ENCODE measurements at places on chromosomes 12 and 14.

DNA sequence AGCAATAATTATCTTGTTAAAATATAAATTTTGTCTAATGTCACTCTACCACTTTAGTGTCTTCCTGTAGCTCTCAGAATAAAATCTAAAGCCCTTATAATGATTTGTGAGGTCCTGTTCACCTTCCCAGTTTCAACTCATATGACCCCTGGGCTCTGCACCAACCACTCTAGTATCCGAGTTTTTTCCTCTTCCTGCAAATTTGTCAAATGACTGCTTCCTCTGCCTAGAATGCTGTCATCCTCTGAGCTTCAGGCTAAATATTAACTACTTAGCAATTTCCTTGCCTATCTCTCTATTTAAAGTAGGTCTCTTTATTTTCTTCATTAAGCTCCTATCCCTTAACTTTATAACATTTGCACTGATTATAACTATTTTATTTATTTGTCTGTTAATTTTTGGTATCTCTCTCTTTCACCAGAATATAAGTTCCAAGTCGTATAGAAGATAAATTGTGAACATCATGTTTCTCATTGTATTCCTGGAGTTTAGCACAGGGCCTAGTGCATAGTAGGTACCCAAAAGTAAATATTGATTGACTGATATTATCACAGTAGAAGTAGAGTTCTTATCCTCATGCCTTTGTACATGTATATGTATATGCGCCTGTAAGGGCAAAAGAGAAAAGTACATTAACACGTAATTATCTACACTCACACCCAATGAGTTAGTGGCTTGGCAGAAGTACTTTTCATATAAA is 196.0 kb downstream of the BCAT1 start:
- DNase-seq, result no peak

DNA sequence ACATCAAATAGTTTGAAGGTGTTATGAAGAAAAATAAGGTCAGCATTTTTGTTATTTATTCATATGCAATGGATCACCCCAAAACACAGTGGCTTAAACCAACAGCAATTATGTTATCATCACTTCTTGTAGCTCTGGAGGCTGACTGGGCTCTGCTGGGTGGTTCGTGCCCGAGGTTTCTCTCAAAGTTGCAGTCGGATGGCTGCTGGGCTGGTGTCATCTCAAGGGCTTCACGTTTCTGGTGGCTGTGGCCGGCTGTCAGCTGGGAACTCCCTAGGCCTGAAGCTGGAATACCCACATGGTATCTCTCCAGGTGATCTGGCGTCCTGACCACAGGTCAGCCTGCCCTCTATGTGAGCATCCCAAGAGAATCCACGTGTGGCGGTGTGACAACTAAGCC is 12.0 kb downstream of the DIO3 start:
- DNase-seq, result no peak

DNA sequence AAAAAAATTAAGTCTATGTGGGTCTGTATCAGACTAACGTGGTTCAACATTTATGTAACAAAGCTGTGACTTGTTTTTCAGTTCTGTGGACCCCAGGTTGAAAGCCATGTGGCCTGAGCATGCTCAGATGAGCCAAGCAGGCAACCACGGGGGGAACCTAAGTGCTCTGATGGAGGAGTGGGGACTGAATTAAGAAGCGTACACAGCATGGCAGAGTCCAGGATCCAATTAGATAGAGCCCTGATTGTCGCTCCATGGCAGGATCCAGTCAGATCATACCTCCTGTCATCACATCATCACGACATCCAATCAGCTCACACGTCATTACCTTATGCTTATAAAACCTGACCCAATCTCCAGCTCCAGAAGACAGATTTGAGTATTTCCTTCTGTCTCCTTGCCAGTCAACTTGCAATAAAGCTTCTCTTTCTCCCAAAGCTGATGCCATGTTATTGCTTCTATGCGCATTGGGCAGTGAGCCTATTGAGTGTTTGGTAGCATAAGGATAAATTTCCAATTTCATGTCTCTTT is 1013.1 kb upstream of the TMEM132C start:
- DNase-seq, result no peak

DNA sequence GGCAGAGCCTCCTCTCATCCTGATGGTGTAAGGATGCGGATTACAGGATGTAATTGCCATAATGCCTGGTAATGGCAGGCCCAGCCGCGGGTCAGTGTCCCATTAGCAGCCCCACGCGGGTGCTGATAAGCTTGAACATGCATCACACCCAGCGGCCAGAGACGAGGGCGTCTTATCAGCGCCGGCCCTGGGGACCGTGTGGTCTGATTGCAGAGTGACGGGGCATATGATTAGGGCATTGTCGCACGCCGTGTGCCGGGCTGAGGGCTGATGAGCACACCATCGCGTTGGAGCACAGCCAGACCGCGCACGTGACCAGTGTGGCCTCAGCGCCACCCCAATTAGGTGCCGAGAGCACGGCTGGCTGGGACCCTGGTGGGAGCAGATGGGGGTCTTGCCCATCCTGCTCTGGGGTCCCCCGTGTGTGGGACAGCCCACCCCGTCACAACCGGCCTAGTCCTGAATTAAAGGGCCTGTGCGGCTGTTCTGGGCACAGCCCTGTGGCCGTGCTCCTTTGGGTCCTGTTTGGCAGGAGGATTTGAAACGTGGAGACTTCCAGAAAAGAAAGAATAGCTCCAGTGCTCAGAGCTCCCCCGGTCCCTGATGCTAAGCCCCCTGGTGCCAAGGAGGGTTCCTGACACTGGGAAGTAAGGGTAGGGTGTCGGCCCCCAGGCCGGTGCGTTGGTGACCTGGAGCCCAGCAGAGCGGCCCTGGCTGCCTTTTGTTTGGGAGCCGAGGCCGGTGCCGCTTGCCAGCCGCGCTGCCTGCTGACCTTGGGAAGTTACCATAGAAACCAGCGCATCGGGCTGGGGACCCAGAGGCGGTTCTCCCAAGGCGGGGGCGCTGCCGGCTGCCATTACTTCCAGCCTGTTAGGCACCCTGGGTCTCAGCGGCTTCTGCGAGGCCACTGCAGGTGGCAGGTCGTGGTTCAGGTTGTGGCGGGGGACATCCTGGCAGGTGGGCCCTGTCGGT is 20.7 kb downstream of the KIF26A start:
- no peak for DNase-seq

DNA sequence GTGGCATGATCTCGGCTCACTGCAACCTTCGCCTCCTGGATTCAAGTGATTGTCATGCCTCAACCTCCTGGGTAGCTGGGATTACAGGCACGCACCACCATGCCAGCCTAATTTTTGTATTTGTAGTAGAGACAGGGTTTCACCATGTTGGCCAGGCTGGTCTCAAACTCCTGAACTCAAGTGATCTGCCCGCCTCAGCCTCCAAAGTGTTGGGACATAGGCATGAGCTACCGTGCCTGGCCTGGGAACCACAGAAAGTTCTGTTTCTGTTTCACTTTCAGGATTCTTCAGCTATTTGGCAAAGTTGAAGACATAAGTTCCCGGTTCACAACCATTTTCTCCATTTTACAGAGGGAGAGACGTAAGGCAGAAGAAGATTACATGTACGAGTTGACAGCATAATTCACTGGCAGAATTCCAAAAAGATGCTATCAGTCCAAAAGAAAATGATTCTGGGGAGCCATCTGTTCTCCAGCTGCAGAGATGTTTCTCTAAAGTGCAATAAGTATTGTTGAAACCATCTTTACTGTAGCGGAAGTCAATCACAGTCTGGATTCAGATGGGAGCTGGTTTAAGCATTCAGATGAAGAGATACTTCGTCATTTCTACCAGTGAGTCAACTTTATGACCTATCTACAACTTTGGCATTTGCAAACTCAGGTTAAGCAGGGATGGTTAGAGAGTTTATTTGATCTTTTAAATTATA is 8.1 kb upstream of the RNF34 start:
- no peak for DNase-seq

GRCh38 chr14:29709490-29709889 is 218.2 kb downstream of the PRKD1 start:
- DNase-seq, result no peak

DNA sequence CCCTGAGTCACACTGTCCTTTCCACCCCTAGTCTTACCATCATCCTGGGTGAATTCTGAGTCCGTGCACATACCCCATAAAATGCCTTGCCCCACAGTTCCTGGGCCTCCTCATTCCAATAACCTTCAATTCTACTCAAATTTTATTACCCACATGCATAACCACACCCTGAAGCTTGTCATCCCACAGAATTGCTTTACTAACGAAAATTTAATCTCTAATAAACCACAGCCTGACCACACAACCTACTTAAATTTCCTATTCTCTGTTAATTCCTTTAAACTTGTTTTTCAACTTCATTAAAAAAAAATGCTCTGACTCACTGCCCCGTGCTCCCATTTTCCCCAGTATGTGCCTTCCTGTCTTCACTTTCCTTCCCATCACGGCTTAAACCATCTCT is 205.9 kb downstream of the PHLDA1 start:
- no peak for DNase-seq

DNA sequence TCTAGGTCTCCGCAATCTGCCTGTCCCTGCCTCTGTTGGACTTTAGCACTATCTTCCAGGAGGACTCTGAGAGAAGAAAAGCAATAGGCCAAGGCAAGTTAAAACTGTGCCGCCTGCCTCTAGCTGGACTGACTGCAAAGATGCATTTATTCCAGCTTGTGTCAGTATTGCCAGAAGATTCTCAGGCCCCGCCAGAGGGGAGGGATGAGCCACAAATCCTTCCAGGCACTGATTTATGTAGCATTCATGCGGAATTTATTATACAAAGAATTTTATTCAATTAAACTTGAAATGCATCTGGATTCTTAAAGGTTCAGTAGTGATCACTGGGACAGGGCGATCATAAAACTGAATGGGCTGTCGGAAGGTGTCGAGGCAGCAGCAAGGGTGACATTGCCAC is 19.8 kb downstream of the MMAB start:
- no peak for DNase-seq

DNA sequence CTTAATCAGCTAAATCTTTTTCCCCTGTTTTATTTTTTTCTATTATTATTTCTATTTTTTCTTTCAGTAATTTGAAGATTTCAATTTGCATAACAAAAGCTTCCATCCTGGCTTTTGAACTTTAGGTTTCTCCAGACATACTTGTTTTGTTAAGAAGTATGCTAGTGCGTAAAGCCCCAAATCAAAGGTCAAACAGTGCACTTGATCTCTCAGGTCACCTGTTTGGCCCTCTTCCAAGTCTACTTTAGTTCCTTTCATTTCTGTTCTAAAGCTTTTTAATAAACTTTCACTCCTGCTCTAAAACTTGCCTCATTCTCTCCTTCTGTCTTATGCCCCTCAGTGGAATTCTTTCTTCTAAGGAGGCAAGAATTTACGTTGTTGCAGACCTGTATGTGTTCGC is 54.6 kb upstream of the ATXN7L3B start:
- DNase-seq, result no peak

GRCh38 chr14:67567654-67568053 is 32.4 kb downstream of the PIGH start:
- DNase-seq, result no peak

- DNase-seq, result no peak
Measured at GRCh38 chr12:67758521-67758920, 110.0 kb downstream of the DYRK2 start.

DNA sequence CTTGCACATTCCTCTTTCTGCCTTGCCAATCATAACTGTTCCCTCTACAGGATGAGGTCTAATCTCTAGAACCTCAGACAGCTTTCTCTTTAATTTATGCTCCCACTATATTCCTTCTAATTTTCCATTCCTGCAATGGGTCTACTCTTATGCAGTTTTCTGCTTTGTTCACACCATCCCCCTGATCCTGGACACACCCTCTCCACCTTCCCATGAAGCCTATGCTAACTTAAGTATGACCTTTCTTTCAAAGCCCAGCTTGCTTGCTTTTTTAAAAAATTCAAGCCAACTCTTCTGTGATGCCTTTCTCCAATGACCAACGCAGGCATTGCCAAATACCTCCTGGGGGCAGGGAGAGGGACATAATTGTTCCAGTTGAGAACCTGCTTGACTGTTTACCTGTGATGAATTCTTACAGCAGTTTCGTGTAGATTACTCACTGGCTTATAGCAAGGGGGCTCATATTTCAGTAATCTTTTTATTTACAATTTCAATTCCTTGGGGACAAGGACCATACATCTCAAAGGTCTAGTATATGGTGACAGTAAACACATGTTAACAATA is 7.8 kb downstream of the SLC38A1 start:
- DNase-seq, result no peak

DNA sequence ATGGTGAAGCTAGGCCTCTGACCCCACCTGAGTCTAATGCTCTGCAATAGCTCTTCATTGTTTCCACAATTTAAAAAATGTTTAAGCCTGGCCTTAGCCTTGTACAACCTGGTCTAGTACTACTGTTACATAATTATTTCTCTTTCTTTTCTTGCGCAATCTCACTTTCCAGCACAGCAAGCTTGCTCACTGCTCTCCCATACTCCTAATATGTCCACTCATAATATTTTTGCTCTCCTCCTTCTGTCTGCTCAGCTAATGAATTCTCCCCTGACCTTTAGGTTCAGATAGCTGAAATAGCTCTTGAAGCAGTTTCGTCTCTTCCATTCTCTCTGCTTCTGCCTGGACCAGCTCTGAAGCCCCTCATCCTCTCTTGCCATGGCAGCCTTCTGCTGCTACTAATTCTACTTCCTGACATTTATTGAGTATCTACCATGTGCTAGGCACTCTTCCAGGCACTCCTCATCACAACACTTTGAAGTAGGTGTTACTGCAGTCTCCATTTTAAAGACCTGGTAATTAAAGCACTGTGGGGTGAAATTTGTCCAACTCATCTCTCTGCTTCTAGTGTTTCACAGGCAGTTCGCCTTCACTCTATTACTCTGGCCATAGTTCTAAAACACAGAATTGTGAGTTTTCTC is 2.8 kb upstream of the SLC48A1 start:
- no peak for DNase-seq

Measured in stimulated activated CD4-positive, alpha-beta T cell treated with anti-CD3 and anti-CD28 coated beads, TNF-alpha, amount 100 ng/mL, for 24 hours (primary cell).